ENCODE measurements at places on chromosomes 3 and 15.

- no peaks in the 10 kb centered on the region for H3K36me3 ChIP-seq
- peaks cover 4% of the 10 kb centered on the region for H3K27me3 ChIP-seq
- peaks cover 5% of the 10 kb centered on the region for H3K4me1 ChIP-seq
These were observed 39.0 kb downstream of the FAM3D start for GRCh38 chr3:58627570-58627885.

GRCh38 chr3:23797491-23797890 lies 8.3 kb upstream of the UBE2E1 start:
- H3K27me3 ChIP-seq, result peaks cover 3% of the 10 kb centered on the region
- H3K4me1 ChIP-seq, result no peaks in the 10 kb centered on the region
- peak; percentile 87 for ATAC-seq
- H3K36me3 ChIP-seq, result no peaks in the 10 kb centered on the region

DNA sequence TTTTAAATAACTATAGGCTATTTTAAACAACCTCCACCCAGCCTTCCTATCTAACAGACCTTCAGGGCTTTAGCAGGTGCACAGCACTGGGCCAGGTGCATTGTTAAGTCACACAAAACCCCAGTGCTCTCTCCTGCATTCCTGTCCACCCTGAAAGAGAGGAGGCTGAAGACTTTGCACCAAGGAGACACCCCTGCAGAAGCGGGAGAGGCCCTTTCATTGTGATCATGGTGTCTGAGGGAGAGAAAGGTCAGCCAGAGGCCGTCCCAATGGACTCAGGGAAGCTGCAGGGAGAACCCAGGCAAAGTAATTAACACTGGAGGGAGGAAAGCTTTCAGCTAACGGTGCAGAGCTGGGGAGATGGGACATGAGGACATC lies 5.2 kb downstream of the LRIG1 start:
- H3K27ac ChIP-seq, result peak overlapping the region; percentile 89
- no peak for ATAC-seq
- H3K4me3 ChIP-seq, result peak overlapping the region; percentile 87
- no peaks in the 10 kb centered on the region for H3K27me3 ChIP-seq
- H3K36me3 ChIP-seq, result peaks cover 21% of the 10 kb centered on the region

- no peak overlapping the region for H3K27ac ChIP-seq
- no peak for ATAC-seq
- H3K27me3 ChIP-seq, result peaks cover 12% of the 10 kb centered on the region
- H3K4me3 ChIP-seq, result no peak overlapping the region
- H3K4me1 ChIP-seq, result no peaks in the 10 kb centered on the region
These were observed 22.8 kb upstream of the FGD5 start for GRCh38 chr3:14795996-14796395.

DNA sequence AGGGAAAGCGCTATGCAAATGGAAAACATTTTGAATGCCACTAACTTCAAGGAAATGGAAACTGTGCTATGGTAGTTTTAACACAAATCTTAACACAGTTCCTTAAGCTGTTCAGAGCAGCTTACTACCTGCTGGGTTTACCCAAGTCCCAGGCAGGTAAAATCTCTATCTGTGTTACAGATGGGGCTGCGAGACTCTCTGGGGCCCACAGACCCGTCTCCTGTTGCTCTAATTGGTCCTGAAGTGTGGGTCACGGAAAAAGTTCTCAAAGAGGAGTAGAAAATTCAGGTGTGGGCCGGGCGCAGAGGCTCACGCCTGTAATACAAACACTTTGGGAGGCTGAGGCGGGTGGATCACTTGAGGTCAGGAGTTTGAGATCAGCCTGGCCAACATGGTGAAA lies 16.9 kb upstream of the ZFYVE19 start:
- peaks cover 26% of the 10 kb centered on the region for H3K4me1 ChIP-seq
- H3K4me3 ChIP-seq, result no peak overlapping the region
- no peak overlapping the region for H3K27ac ChIP-seq
- no peaks in the 10 kb centered on the region for H3K27me3 ChIP-seq

DNA sequence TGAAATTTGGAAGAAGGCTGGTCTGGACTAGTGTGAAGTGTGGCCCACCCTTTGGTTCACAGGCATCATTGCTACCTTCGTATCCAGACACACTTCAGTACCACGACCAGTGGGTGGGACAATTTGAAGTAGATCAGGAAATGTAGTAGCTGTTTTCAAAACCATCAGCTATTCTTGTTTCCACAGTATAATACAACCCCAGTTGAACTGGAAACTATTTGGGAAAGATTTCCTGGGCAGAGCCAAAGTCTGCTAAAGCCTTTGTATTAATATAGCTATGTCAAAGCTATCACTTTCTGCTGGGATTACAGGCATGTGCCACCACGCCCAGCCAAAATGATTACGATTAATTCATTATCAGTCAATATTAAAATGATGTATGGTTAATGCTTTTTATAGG lies 298.8 kb upstream of the RASGRP1 start:
- H3K4me3 ChIP-seq, result no peak overlapping the region
- H3K27ac ChIP-seq, result no peak overlapping the region
- H3K36me3 ChIP-seq, result no peaks in the 10 kb centered on the region
- H3K4me1 ChIP-seq, result no peaks in the 10 kb centered on the region

DNA sequence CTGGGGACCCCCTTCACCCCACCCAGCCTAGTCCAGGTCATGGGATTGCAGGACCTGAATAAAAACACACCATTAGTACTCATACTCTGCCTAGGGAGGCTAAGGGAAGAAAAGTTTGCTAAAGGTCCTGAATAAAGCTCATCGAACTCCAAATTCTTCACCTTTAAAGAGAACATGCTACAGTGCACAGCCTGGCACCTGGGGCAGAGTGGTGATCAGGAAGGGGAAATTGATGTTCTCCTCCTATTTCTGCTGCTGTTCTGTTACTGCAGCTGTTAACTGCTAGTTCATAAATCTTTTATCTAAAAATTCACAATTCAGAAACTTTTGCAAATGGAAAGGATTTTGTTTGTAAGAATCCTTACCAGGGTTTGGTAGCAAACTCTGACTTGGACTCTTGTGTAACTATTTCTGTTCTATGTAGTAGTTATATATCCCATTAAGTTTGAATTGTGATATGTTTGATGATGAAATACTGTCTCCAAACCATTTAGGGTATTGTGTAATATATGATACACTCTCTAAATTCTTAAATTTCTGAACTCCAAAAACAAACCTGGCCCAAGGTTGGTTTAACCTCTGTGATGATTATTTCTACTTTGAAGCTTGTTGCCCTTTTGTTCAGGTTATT lies 27.9 kb downstream of the MCTP2 start:
- H3K36me3 ChIP-seq, result peaks cover 6% of the 10 kb centered on the region
- no peak overlapping the region for H3K4me3 ChIP-seq
- peaks cover 5% of the 10 kb centered on the region for H3K4me1 ChIP-seq

DNA sequence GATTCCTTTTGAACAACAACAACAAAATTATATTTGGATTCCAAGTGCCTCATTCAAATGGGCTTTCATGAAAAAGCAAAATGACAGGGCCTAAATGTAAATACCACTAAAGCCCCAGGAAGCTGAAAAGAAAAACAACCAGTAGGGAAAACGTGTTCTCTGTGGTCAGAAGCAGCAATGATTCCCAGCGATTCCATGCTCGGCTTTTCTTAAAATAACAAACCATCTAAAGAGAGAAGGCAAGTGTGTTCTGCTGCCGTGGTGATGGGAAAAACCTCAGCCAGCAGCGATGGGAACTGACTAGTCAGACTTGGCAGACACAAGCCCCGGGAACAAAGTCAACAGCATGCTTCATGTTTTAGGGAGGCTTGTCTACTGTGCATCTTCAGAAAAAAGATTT lies 153.6 kb downstream of the TNIK start:
- H3K27me3 ChIP-seq, result no peaks in the 10 kb centered on the region
- H3K4me3 ChIP-seq, result no peak overlapping the region
- no peak overlapping the region for H3K27ac ChIP-seq
- peaks cover 31% of the 10 kb centered on the region for H3K4me1 ChIP-seq
- ATAC-seq, result no peak
- H3K36me3 ChIP-seq, result no peaks in the 10 kb centered on the region

DNA sequence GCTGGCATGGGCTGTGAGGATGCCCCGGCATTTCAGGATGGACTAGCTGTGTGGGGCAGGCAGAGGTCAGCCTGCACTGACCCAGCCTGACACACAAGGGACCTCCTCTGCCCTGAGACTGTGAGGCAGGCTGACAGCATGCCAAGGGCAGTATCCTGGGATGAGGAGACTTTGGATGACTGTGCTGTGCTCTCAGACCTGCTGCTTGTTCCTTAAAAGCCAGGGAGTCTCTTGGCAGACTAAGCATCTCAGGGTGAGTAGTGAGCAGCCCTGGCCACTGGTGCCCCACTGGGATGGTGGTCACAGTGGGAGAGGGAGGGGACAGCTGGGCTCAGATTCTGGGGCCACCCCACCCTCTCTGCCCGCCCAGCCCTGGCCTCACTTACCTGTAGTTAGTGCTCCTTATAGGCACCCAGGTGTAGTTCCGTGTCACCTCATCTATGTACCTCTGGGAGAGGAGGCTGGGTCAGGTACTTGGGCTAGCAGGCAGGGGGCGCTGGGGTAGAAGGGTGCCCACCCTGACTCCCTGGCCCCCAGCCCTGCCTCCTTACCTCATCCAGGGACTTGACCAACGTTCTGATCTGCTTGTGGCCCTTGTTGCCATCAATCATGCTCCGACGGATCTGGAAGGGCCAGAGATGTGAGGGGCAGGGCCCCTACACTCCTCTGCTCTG lies 16.1 kb upstream of the TMEM115 start:
- H3K27ac ChIP-seq, result no peak overlapping the region
- no peaks in the 10 kb centered on the region for H3K27me3 ChIP-seq
- no peak overlapping the region for H3K4me3 ChIP-seq
- ATAC-seq, result no peak
- no peaks in the 10 kb centered on the region for H3K36me3 ChIP-seq

Measured in activated T-helper 17 cell treated with anti-CD3 and anti-CD28 coated beads, Interleukin-2, amount 50 U/mL, for 72 hours (primary cell).